Muscle of arm (tissue), 14 donors: ENCODE measurements at places on chromosomes 11 and 22. TPM values are rescaled to one million over a fixed set of nuclear protein-coding genes. Genes with fewer than 3 reads are reported as not detected.

DNA sequence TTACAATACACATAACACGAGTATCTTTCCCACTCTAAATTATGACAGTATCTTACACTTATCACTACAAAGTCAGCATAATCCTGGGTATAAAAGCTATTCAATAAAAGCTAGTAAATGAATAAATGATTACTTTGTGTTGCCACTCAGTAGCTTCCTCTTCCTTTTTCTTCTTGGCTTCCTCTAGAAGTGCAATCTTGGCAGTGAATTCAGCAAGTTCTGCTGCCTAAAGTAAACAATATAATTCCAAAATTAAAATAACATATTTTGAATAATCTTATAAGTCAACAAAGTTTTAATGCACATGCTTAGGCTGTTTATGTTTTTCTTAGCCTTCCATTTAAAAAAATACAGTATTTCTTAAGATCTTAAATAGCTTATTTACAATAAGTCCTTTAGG is 60.4 kb downstream of the RDX start:
- no peak for DNase-seq

DNA sequence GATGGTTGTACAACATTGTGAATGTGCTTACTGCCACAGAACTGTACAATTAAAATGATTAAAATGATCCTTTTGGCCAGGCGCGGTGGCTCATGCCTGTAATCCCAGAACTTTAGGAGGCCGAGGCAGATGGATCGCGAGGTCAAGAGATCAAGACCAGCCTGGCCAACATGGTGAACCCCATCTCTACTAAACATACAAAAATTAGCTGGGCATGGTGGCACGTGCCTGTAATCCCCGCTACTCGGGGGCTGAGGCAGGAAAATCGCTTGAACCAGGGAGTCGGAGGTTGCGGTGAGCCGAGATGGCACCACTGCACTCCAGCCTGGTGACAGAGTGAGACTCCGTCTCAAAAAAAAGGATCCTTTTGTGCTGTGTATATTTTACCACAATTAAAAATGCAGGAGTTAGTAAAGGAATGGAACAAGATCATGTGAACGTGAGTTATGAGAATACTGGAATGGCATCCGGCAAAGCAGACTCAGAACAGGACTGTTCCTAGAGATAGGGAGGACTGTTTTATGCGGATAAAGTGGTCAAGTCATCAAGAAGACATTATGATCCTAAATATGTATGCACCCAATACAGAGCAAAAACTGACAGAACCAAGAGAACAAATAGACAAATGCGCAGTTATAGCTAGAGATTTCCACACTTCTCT is 58.0 kb upstream of the CLDN5 start:
- no peak for DNase-seq

- DNase-seq: no peak
These were observed 703.3 kb upstream of the CCDC179 start for GRCh38 chr11:23563591-23563990.

DNA sequence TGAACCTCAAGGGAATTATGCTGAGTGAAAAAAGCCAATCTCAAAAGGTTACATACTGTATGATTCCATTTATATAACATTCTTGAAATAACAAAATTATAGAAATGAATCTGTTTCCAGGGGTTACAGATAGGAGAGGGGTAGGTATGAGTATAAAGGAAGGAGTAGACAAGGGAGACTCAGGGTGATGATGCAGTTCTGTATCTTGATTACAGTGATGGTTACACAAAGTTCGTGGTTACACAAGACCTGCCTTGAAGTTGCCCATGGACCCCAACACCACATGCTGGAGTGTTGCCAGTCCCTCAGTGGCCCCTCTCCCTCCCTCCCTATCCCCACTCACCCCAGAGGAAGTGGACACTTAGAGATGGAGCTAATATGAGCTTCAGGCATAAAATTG is 20.3 kb downstream of the STK33 start:
- no peak for DNase-seq

GRCh38 chr11:10348650-10349280 is 43.9 kb downstream of the ADM start:
- no peak for DNase-seq

DNA sequence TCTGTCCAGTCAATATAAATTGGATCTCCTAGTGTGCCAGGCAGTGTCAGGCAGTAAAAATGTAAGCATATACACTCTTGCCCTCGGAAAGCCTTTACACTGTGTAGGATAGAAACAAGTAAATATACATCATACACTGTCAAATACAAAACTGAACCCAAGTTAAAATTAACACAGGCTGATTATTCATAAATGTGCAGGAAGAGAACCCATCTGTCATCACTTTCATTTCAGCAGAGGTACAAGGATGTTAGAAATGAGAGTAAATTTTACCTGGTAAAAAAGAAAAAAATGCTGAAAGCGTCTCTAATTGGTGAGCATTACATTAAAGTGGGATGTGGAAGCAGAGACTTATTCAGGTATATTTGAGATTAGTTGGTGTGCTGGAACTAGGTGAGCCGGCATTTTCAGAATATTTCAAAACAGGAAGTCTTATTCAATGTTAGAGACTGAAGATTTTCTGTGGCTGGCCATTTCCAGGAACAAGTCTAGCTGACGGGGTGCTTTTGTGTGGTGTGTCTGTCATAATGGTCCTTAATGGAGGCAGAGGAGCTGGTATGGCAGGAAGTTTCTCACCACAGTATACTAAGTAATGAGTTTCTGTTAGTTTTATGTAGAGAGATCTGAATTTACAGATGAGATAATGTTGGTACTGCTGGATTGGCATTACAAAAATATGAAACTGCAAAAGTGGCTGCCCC is 192.6 kb downstream of the CASP12 start:
- DNase-seq: no peak

DNA sequence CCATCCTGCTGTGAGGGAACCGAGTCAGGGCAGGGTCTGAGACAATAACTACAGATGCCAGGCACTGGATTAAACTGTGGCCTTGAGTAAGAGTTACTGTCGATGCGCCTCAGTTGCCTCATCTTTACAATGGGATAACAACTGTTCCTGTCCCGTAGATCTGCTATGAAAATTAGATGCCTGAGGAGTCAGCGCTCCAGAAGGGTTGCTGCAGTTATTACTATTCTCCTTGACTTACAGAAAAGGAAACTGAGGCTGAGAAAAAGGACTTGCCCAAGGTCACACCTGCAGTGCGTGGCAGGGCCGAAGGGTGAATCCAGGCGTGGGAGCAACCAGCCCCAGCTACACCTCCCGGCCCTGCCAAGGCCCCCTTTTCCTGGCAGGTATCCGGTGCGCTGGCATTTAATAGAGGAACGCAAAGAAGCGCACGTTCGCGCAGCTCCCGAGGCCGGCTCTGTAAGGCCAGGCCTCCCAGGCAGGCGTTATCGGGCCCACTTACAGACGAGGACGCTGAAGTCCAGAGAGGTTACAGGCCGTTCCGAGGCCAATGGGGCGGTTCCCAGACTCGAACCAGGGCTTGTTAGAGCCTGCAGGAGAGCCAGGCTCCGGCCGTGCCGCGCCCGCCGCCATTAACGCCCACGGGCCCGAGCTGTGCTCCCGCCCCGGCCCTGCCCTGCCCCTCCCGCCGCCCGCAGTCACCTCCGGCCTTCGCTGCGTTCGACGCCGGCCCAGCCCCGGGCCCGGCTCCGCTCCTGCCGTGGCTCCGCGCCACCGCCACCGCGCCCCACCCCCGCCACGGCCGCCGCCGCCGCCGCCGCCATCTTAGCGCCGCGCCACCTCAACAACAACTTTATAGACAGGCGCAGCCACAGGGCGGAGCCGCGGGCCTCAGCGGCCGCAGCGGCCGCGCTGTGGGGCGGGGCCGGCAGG is at the start of gene C11orf68:
Gene C11orf68, minus strand, starts transcription at position 852 of the 930 bp plus-strand sequence. Its CDS starts 31 bp downstream, at position 821.
- DNase-seq: no peak

DNA sequence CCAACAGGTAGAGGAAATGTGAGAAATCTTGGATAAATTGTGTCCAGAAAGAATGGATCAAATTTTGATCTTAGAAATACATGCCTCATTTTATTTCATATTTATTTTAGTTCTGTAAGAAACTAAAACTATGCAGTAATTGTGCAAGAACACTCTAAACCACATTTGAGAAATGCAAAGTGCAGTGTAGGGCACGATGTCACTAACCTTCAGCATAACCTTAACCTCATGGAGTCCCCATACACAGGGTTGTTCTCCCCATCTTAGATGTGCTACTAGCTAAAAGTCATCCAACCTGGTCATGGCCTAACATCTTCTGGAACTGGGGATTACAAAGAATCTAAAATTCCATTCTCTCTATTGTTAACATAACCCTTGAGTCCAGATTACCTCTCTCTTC is 48.4 kb upstream of the ARHGAP42 start:
- DNase-seq: no peak

GRCh38 chr11:29676993-29677392 is 339.8 kb downstream of the KCNA4 start:
- DNase-seq: no peak

DNA sequence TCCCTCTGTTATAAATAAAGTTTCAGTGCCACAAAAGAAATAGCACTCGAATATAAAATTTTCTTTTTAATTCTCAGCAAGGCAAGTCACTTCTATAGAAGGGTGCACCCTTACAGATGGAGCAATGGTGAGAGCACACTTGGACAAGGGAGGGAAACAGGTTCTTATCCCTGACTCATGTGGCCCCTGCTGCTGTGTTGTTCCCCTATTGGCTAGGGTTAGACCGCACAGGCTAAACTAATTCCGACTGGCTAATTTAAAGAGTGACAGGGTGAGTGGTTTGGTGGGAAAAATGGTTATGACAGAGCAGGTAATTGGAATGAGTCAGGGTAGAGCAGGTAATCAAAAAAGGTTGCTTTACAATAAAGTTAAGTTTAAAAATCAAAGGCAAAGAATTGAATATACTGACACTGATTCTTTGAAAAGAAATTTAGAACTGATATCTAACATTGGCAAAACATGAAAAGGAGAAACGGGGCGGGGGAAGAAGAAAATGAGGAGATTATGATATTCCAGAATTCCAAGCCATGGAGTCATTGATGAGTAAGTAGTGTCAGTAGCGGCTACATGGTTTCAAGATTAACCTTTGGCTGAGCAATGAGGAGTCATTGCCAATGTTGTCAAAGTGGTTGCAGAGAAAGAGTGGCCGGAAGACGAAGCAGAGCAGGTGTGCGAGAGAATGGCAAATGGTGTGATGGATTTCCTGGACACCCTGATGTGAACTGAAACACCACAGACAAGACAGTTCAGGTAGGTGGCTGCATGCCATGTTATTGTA is 48.4 kb upstream of the MRGPRX1 start:
- no peak for DNase-seq

The IGSF9B gene
- not detected for polyA plus RNA-seq

The INS gene
- polyA plus RNA-seq: not detected

The IGLL5 gene
- not detected for polyA plus RNA-seq

The OR4A16 gene
- polyA plus RNA-seq: not detected

The TRIM44 gene
- polyA plus RNA-seq: 52.6 TPM

The TENM4 gene
- polyA plus RNA-seq: 7.4 TPM

The TCN1 gene
- polyA plus RNA-seq: not detected

The ART1 gene
- 6.5 TPM for polyA plus RNA-seq

The MYO18B gene
- polyA plus RNA-seq: 46.7 TPM

The TRPM5 gene
- polyA plus RNA-seq: 0.05 TPM
